ENCODE measurements at places on chromosomes 5 and 9. TPM values are rescaled to one million over a fixed set of nuclear protein-coding genes. Genes with fewer than 3 reads are reported as not detected.

CPEB4 gene
- 50.6 TPM for total RNA-seq

PCDHGB4 gene
- 5.2 TPM for total RNA-seq

SLC36A2 gene
- 0.14 TPM for total RNA-seq

DNA sequence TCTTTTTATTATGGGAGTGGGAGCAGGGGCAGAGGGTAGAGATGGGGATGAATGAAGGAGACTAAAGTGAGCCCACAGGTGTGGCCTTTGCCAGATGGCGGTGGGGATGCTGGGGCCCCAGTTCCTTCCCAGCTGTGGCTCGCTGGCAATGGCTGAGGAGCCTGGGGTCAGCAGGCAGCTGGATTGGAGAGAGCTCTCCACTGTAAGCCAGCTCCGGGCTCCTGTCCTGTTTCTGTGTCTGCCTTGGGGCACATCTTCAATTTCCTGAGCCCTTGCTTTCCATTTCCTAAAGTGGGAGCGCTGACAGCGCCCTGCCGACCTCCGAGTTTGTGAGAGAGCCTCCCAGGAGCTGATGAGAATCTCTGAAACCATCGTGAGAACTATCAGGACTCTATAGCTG lies 75.6 kb upstream of the SPRY4 start:
- no peak for DNase-seq

- peak; percentile 89 for DNase-seq
Measured at GRCh38 chr5:74640450-74640953, at the start of gene ENC1. Gene ENC1 (minus strand): TSS chr5:74640728. CDS start chr5:74636485, 4,243 bp downstream.
